ENCODE measurements at places on chromosomes 4 and X. TPM values are rescaled to one million over a fixed set of nuclear protein-coding genes. Genes with fewer than 3 reads are reported as not detected.

ZNF518B gene
- total RNA-seq, result 14.6 TPM

DNA sequence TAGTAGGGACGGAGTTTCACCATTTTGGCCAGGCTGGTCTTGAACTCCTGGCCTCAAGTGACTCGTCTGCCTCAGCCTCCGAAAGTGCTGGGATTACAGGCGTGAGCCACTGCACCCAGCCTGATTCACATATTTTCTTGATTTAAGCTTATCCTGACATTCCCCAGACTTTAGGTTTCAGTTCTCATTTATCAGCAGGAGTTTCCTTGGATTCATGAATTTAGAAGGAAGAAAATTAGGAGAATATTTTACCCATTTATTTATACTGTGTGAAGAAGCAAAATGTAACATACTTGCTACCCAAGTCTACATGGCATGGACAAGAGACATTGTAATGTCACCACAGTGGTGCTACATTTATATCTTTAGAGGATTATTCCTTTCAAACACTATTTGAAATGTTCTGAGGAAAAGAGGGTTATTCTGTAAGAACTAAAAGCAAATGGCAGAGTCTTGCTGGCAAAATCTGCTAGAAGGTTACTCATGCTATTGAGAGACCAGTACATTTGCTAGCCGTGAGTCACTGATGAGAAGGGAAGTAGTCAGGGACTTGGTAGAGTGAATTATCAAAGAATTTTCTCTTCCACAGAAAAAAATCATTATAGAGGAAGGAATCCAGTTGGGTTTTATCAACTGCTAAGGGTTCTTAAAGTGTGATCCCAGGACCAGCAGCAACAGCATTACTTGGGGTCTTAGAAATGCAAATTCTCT lies 26.1 kb upstream of the CFAP299 start:
- H3K27me3 ChIP-seq, result no peaks in the 10 kb centered on the region
- no peak overlapping the region for H3K27ac ChIP-seq
- H3K36me3 ChIP-seq, result no peaks in the 10 kb centered on the region
- no peak for DNase-seq
- no peaks in the 10 kb centered on the region for H3K4me1 ChIP-seq

DNA sequence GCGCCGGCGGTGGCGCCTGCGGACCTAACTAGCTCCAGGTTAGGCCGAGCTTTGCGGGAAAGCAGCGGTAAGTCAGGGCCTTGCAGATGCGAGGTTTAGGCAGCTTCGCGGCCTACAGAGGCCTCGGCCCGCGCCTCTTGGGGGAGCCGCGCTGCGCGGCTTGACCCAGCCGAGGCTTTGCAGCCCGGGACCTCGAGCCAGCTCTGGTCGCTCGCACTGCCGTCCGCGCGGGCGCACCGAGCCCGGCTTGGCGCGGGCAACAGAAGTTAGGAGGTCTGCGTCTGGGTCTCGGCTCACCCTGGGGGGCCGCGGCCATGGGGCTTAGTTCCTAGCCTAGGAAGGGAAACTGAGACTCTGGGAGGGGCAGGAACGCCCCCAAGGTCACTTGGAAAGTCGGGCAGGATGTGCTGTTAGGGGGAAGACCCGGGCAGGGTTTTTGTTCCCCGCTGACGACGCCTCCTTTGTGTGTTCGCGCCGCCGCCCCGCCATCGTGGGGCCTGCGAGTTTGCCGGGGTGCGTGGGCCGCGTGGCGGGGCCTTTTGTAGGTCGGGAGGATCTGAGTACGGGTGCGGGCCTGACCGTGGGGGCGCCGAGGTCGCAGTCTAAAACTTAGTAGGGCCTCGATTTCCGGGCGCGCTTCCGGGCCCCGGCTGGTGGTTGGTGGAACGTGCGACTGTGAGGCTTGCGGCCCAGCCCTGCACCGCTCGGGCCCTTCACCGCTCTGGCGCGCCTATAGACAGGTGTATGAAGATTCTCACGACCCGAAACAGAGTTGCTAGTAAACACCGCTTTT lies 482 bp downstream of the RNF4 start:
- H3K27ac ChIP-seq, result peak overlapping the region; percentile 87
- H3K27me3 ChIP-seq, result no peaks in the 10 kb centered on the region
- peaks cover 41% of the 10 kb centered on the region for H3K4me1 ChIP-seq
- peaks cover 14% of the 10 kb centered on the region for H3K36me3 ChIP-seq
- DNase-seq, result peak; percentile 73
- H3K4me3 ChIP-seq, result peak overlapping the region; percentile 87

GRCh38 chr4:152676052-152676854 lies 3.5 kb downstream of the TMEM154 start:
- DNase-seq, result no peak
- H3K27me3 ChIP-seq, result no peaks in the 10 kb centered on the region
- no peak overlapping the region for H3K4me3 ChIP-seq
- H3K4me1 ChIP-seq, result peaks cover 16% of the 10 kb centered on the region

DNA sequence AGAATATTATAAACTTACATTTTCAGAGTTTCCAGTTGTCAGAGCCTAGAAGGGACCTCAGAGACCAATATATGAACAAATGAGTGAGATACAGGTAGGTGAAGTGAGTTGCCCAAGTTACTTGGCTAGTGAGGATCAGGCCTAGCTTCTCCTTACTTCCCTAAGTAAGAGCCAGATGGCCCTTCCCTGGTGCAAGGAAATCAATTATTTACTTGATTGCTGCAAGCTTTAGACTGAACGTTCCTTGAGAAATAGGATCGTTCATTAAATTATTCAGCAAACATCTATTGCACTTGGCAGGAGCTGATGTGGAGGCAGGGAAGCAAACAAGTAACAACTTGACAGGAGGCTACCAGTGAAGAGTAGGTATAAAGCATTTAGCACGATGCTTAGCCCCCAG lies 117.8 kb downstream of the EFHC2 start:
- DNase-seq, result no peak
- no peaks in the 10 kb centered on the region for H3K4me1 ChIP-seq
- H3K27me3 ChIP-seq, result no peaks in the 10 kb centered on the region
- H3K4me3 ChIP-seq, result no peak overlapping the region
- H3K27ac ChIP-seq, result no peak overlapping the region

DNA sequence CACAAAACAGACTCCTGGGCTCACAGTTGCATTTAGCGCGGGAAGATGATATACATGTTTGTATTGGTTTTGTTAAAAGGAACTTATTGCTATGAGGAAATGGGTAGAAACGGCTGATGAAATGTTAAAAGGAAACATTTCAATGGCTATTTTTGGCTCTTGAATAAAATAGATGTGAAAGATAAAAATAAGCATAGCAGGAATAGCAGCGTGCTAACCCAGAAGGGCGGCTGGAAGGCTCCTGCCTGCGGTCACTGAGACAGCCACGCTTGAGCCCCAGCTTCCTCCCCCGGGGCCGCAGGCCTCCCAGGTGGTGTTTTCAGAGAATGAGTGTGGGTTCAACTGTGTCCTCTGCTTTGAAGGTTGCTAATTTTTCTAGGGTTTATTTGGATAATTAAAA lies 35.0 kb upstream of the CLCN4 start:
- no peaks in the 10 kb centered on the region for H3K27me3 ChIP-seq
- H3K27ac ChIP-seq, result no peak overlapping the region
- DNase-seq, result no peak
- H3K4me3 ChIP-seq, result no peak overlapping the region

GRCh38 chr4:183053681-183054080 lies 45.4 kb upstream of the WWC2 start:
- H3K36me3 ChIP-seq, result no peaks in the 10 kb centered on the region
- no peak for DNase-seq
- H3K27me3 ChIP-seq, result no peaks in the 10 kb centered on the region
- no peak overlapping the region for H3K4me3 ChIP-seq
- no peaks in the 10 kb centered on the region for H3K4me1 ChIP-seq

NOX1 gene
- total RNA-seq, result not detected

- no peaks in the 10 kb centered on the region for H3K27me3 ChIP-seq
- H3K27ac ChIP-seq, result no peak overlapping the region
- H3K4me1 ChIP-seq, result no peaks in the 10 kb centered on the region
- no peak overlapping the region for H3K4me3 ChIP-seq
- H3K36me3 ChIP-seq, result no peaks in the 10 kb centered on the region
These were observed 57.3 kb upstream of the MXRA5 start for GRCh38 chrX:3403748-3404147.

GRCh38 chr4:1502976-1503375 lies 96.7 kb upstream of the NKX1-1 start:
- no peaks in the 10 kb centered on the region for H3K36me3 ChIP-seq
- no peak overlapping the region for H3K27ac ChIP-seq
- no peaks in the 10 kb centered on the region for H3K4me1 ChIP-seq
- no peaks in the 10 kb centered on the region for H3K27me3 ChIP-seq
- no peak for DNase-seq
- H3K4me3 ChIP-seq, result no peak overlapping the region

ERAS gene
- not detected for total RNA-seq

DNA sequence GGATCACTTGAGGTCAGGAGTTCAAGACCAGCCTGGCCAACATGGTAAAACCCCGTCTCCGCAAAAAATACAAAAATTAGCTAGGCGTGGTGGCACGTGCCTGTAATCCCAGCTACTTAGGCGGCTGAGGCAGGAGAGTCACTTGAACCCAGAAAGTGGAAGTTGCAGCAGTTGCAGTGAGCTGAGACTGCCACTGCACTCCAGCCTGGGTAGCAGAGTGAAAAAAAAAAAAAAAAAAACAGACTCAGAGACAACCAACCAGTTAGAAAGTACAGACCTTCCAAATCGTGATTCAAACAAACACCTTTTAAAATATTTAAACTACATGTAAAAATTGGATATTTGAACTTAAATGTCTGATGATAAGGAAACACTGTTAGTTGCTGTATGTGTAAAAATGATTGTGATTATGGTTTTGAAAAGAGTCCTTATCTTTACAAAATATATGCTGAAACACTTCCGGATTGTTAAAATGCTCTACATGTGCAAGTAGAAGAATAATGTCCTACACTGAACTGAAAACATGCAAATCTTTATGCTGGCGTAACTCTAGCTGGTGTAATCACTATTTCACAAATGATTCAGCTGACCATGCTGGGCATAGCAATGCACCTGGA lies 37.8 kb downstream of the SH3KBP1 start:
- no peaks in the 10 kb centered on the region for H3K27me3 ChIP-seq
- peak; percentile 14 for DNase-seq
- no peak overlapping the region for H3K27ac ChIP-seq
- H3K4me1 ChIP-seq, result peaks cover 24% of the 10 kb centered on the region
- no peak overlapping the region for H3K4me3 ChIP-seq
- H3K36me3 ChIP-seq, result no peaks in the 10 kb centered on the region

DNA sequence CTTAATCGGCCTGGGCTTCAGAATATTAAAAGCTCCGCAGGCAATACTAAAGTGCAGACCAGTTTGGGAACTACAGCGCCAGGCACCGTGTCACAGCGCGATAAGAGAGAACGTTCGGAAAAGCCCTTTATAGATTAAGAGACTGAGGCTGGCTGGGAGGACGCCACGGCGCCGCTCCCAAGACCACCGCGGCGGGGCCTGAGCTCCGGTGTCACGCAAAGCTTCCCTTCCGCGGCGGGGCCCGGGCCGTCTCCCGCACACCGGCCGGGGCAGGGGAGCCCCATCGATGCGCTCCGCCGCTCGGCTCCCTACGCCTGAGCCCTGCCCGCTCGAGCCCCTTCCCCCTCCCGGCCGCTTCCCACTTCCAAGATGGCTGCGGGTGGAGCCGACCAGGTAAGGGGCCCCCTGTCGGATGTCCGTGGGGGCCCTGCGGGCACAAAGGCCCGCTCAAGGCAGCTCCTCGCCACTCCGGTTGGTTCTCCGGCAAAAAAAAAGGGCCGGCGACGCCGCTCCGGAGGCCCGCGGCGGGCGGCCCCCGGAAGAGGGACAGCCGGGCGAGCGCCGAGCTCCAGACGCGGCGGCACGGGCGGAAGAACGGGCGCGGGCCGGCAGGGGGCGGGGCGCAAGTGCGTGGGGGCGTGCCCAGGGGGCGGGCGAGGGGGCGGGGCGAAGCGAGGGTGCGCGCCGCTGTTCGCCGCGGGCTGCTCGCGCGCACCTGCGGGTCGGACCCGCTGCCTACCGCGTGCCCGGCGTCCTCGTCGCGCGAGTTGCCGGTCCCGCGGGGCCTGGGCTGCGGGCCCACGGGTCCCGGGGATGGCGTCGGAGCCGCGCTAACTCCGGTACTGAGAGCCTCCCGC lies at the start of gene TBC1D14:
Gene TBC1D14 (plus strand): TSS at position 714 of the 857 bp plus-strand sequence. CDS start 13,564 bp downstream, outside the sequence.
- H3K27ac ChIP-seq, result peak within 1 kb of the TSS; percentile 99
- DNase-seq, result peak; percentile 83
- H3K27me3 ChIP-seq, result no peaks in the 10 kb centered on the region
- H3K36me3 ChIP-seq, result no peaks in the 10 kb centered on the region
- peak within 1 kb of the TSS; percentile 75 for H3K4me3 ChIP-seq

ARHGAP6 gene
- total RNA-seq, result 1.8 TPM

Measured in natural killer cell (primary cell).